PC-3 (cell line): ENCODE measurements at places on chromosomes 12 and 14. TPM values are rescaled to one million over a fixed set of nuclear protein-coding genes. Genes with fewer than 3 reads are reported as not detected.

DNA sequence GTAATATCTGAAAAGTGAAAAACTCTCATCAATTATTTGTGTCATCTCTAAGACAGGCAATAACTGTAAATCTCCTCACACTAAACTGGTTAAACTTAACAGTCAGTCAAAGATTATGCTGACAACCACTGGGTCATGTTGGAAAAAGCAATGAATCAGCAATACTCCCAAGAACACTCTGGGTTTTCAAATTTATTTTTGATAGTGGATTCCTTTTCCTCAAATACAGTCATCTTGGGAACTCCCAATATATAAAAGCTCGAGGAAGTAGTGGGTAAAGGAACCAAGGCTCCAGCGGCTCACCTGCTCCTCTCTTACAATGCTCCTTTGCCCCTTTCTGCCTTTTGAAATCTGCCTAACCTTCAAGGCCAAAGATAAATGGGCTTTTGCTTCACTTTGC, 70.0 kb downstream of the ARMH4 start:
- peak overlapping the region; percentile 83 for H3K27ac ChIP-seq
- peaks cover 16% of the 10 kb centered on the region for H3K4me1 ChIP-seq
- H3K27me3 ChIP-seq = peaks cover 7% of the 10 kb centered on the region; the same call in 1 of the 2 replicates
- H3K4me3 ChIP-seq = no peak overlapping the region

DNA sequence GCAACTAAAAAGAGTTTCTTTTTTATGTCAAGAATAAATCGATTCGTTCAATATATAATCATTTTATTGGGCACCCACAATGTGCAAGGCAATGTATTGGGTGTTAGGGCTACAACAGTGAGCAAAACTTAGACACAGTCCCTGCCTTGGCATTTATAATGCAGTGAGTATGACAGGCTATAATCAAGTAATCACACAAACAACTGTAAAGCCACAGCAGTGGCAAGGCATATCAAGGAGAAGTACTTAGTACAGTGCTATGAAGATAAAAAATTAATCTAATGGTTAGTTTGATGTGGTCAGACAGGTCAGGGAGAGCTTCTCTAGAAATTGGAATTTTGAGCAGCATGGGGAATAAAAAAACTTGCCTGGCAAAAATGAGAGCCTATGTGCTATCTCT, 39.5 kb upstream of the OTOGL start:
- no peaks in the 10 kb centered on the region for H3K27me3 ChIP-seq
- H3K4me1 ChIP-seq = no peaks in the 10 kb centered on the region
- H3K4me3 ChIP-seq = no peak overlapping the region
- H3K27ac ChIP-seq = no peak overlapping the region
- H3K36me3 ChIP-seq = no peaks in the 10 kb centered on the region

GRCh38 chr12:130083734-130084133, 78.5 kb upstream of the FZD10 start:
- H3K27ac ChIP-seq = no peak overlapping the region
- DNase-seq = no peak
- H3K27me3 ChIP-seq = peaks cover 12% of the 10 kb centered on the region; the same call in 1 of the 2 replicates
- no peaks in the 10 kb centered on the region for H3K4me1 ChIP-seq

- no peak overlapping the region for H3K27ac ChIP-seq
- H3K36me3 ChIP-seq = no peaks in the 10 kb centered on the region
- DNase-seq = no peak
- H3K27me3 ChIP-seq = no peaks in the 10 kb centered on the region
Measured at GRCh38 chr14:100313464-100314230, 7.4 kb upstream of the SLC25A29 start.

- DNase-seq = no peak
- no peak overlapping the region for H3K27ac ChIP-seq
- H3K36me3 ChIP-seq = no peaks in the 10 kb centered on the region
- H3K4me3 ChIP-seq = no peak overlapping the region
Measured at GRCh38 chr12:103997286-103997900, 31.7 kb downstream of the TDG start.

DNA sequence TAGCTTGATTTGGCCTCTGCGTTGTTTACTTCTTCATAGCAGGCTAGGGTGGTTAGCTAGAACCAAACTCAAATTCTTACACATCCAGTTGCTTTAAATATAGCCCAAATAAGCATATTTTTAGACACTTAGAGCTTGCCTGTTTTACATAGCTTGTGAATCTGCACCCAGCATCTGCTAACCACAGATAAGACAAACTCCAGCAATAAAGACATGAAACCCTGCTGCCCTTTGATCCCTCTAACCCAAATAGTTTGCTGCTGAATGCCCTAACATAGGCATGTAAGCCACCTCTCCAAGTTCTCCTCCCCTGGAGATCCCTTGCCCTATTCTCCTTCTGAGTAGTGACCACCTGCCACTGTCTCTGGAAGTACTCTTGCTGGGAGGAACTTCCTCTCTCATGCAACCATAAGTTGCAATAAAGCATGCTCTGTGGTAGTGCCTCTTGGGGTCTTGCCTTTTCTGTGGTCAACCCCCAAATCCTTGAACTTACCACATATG, 185.6 kb downstream of the TMEM117 start:
- H3K36me3 ChIP-seq = no peaks in the 10 kb centered on the region
- no peak overlapping the region for H3K27ac ChIP-seq
- no peak overlapping the region for H3K4me3 ChIP-seq

DNA sequence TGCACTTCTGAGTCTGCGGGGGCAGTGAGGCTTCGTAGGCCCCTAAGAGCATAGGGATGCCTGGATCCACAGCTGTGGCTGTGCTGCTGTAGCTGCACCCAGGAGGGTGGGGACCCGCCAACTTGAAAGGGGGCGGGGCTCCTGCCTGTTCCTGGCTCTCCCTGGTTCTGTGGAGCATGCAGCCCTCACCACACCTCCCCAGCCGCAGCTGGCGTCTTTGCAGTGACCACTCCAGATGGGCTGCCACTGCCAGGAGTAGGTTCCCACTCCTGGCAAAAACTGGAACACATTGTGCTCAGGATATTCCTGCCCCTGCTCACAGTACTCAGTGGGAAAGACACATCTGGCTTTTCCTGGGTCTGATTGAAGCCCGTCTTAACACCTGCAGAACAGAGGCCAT, 35.8 kb downstream of the TIMELESS start:
- H3K27ac ChIP-seq = no peak overlapping the region
- no peak for DNase-seq
- peaks cover 11% of the 10 kb centered on the region; the same call in 1 of the 2 replicates for H3K36me3 ChIP-seq
- no peaks in the 10 kb centered on the region for H3K4me1 ChIP-seq
- no peak overlapping the region for H3K4me3 ChIP-seq

DNA sequence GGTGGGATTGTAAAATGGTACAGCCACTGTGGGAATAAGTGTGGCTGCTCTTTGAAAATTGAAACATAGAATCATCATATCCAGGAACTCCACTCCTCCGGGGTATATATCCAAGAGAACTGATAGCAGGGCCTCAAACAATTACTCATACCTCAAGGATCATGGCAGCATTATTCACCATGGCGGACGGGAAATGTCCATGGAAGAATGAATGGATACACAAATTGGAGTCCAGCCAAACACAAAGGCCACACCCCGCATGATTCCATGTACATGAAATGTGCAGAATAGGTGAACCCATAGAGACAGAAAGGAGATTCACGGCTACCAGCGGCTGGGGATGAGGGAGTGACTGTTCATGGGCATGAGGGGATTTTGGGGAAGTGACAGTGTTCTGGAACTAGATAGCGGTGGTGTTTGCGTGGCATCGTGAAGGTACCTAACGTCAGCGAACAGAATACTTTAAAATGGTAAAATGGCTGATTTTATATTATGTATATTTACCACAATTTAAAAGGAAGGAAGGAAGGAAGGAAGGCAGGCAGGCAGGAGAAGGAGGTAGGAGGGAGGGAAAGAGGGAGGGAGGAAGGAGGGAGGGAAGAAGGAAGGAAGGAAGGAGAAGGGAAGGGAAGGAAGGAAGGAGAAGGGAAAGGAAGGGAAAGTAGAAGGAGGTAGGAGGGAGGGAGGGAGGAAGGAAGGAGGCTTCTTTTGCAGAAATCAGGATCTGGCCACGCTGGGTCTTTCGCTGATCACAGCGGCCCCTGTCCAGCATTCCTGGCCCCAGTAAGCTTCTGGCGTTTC, 14.1 kb upstream of the NCOR2 start:
- no peaks in the 10 kb centered on the region for H3K27me3 ChIP-seq
- H3K36me3 ChIP-seq = no peaks in the 10 kb centered on the region
- H3K27ac ChIP-seq = no peak overlapping the region
- no peak overlapping the region for H3K4me3 ChIP-seq
- DNase-seq = peak; percentile 67

- H3K4me1 ChIP-seq = peaks cover 32% of the 10 kb centered on the region
- H3K27ac ChIP-seq = no peak overlapping the region
- peak; percentile 65 for DNase-seq
- H3K4me3 ChIP-seq = no peak overlapping the region
Measured at GRCh38 chr14:103121846-103122584, 1.2 kb upstream of the TNFAIP2 start.

DNA sequence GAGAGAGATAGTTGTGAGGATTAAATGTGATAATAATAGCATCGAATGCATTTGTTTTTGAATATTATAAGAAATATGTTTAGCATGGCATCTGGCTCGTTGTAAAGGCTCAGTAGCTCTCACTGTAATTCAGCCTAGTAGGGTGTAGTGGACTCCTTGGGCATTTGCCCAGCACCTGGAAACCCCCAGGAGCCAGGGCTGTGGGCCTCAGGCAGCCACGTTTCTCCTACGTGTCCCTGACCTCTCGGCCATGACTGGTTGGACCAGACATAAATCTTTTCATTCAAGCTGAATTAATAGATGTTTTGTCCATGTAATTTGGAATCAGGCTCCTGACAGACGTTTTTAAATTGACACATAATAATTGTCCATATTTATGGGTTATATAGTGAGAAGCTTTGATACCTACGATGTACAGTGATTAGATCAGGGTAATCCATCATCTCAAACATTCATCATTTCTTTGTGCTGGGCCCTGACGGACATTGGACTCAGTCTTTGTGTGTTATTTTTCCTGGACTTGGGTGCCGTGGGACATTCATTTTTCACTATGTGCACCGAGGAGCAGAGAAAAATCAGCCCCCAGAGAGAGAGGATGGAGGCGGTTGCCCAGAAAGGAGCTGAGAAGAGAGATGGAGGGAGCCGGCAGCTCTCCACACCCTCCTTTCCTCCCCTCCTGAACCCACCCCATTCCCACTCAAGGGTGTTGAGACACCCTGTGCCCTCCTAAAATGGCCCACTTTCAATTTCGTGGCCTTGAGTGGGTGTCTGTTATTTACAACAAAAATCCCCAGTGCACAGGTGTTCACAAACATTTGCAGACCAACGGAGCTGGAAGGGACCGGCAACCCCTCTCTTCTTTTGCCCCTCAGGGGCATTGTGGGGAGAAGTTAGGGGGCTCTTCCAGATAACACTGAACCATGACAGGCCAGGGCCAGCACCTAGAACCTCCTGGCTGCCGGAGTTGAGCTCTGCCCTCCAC, 296.4 kb downstream of the DPF3 start:
- no peaks in the 10 kb centered on the region for H3K4me1 ChIP-seq
- H3K4me3 ChIP-seq = no peak overlapping the region
- no peak for DNase-seq
- no peaks in the 10 kb centered on the region for H3K27me3 ChIP-seq
- H3K27ac ChIP-seq = no peak overlapping the region

The DYRK4 gene
- total RNA-seq = 49.4 and 58.6 TPM in 2 replicates

The C3AR1 gene
- total RNA-seq = not detected in 2 replicates

The KRT72 gene
- total RNA-seq = not detected in 2 replicates

The ZNF384 gene
- total RNA-seq = 19.6 and 22.3 TPM in 2 replicates

The SDR9C7 gene
- total RNA-seq = not detected in 2 replicates

The CMKLR1 gene
- total RNA-seq = not detected in 2 replicates

The GPR68 gene
- total RNA-seq = 0.35 and 1.5 TPM in 2 replicates
